ENCODE measurements at places on chromosomes 3 and 15.

- DNase-seq, result no peak
These were observed 45.7 kb downstream of the EXOG start for GRCh38 chr3:38541806-38542205.

- DNase-seq, result no peak
These were observed 172.0 kb downstream of the MTHFS start for GRCh38 chr15:79724804-79725203.

- no peak for DNase-seq
These were observed 100.1 kb upstream of the TPM1 start for GRCh38 chr15:62942428-62942827.

- no peak for DNase-seq
These were observed 48.1 kb upstream of the SEMA6D start for GRCh38 chr15:47669221-47669620.

- DNase-seq, result peak; percentile 51
These were observed 46.8 kb downstream of the MGLL start for GRCh38 chr3:127775398-127776109.

GRCh38 chr15:87828608-87829007, 427.9 kb downstream of the NTRK3 start:
- no peak for DNase-seq

- no peak for DNase-seq
These were observed 71.1 kb downstream of the TBL1XR1 start for GRCh38 chr3:177126015-177126773.

DNA sequence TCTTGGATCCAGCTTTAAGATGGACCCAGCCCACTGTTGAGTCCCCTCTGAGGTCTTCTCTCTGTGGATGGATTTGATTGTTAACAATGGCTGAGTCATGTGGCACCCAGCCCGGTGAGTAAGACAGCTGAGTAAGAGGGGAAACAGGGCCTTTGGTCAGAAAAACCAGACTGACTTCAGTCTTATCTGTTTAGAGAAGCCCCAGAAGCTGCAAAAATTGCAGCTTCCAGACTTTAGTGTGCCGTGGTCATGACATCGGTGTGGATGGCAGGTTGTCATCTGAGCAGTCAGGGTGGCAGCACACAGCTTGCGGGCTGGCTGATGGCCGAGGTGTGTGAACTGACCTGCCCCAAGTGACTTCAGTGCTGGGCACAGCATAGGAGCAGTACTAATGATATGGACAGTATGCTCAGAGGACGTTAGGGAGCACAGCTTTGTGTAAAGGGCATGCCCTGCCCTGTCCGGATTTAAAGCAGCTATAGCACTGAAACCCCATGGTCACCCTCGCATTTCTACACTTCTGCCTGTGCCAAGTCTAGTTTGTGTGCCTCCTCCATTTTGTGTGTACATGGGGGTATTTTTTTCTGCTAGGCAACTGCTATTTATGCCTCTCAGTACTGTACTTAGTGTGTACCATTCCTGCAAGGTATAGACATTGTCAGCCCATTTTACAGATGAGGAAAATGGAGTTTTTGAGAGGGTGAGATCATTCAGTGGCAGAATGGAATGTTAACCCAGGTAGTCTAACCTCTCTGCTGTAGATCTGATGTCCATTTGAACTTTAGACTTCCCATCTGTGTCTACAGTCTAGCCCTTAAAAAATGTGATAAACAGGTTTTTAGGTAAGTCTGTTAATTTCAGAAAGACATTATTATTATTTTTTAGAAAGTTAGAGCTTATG, 44.4 kb downstream of the FLNB start:
- no peak for DNase-seq

GRCh38 chr15:47374222-47374621, 343.1 kb upstream of the SEMA6D start:
- no peak for DNase-seq

DNA sequence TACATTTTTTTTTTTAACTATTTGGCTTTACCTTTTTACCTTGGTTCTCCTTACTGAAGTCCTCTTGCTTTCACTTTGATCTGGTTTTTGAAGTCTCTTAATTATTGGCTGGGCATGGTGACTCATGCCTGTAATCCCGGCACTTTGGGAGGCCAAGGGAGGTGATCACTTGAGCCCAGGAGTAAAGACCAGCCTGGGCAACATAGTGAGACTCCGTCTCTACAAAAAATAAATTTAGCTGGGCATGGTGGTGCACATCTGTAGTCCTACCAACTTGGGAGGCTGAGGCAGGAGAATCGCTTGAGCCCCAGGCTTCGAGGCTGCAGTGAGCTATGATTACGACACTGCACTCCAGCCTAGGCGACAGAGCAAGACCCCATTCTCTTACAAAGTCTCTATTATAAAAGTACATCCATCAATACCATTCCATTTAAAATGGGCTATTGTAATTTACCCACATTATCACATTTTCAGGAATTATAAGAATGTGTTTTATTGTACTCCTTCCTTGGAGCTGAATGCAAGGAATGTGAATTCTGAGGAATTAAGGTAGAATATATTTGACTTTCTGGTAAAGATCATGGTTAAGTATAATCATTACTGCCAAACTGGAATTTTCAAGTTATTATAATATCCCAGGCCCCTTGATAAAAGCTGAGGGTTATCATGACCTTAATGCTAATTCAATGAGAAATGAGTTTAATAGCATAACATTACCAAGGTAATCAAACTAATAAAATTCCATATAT, 49.0 kb downstream of the MSL2 start:
- DNase-seq, result no peak

DNA sequence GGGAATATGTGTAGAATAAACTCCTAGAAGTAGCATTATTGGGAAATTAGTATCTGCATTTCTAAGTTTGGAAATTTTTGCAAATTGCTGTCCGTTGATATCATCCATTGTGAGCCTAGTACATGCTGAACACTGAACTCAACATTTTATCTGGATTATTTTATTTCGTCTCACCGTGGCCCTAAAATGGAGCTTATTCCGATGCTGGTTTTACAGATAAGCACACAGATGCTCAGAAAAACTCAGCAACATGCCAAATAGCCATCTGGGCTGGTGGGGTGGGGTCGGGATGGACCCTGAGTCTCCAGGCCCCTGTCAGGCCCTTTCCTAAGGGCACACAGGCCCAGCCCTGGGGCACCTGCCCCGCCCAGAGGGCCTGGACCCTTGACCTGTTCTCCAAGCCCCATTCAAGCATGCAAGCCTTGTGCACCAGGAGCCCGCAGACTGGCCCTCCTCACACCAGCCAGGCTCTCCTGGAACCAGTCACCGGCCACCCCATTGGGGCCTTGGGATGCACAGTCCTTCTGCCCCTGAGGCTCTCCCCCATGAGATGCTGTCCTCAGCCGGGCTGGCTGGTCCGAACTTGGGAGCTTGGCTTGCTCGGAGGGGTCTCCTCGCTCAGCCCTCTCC, 20.7 kb upstream of the KLF13 start:
- no peak for DNase-seq

DNA sequence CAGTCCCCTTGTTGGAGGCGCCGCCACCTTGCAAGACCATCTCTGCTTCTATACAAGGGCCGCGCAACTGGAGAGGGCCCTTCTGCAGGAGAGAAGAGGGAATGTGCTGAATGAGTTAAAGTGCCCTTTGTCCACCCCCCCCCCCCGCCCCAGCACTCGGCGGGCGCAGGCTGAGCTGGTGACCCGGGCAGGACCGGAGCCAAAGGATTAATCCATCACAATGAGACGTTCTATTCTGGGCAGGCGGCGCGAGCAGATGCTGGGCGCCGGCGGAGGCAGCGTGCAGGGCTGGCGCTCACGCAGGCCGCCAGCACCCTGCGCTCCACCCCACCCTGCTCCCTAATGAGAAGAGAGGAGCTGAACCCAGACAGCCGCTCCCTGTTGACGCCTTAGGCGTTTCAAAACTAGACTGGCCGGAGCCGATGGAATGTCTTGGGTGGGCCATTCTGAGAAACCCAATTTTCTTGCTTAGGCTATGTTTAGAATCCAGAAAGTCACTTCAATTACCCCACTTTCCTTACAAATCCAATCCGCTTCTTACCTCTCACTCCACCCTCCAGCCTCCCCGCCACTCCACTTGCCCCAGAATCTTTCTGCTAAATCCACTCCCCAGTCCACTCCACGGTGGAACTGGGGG, 32.9 kb downstream of the GJD2 start:
- no peak for DNase-seq

- DNase-seq, result no peak
These were observed 25.0 kb downstream of the ACP3 start for GRCh38 chr3:132342183-132342582.

DNA sequence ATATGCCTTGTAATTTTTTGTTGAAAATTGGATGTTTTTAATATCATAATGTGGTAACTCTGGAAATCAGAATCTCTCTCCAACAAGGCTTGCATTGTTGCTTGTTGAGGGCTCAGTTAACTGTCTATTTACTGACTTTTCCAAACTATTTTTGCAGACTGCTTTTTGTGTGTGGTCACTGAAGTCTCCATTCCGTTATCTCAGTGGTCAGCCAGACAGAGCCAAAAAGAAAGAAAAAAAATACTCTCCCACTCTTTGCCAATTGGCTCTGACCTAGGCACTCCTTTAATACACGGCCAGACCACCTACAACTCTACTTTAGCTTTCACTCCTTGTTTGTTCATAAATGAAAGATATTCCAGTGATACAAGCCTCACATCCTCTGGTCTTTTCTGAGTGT, 52.5 kb downstream of the IFT80 start:
- no peak for DNase-seq

DNA sequence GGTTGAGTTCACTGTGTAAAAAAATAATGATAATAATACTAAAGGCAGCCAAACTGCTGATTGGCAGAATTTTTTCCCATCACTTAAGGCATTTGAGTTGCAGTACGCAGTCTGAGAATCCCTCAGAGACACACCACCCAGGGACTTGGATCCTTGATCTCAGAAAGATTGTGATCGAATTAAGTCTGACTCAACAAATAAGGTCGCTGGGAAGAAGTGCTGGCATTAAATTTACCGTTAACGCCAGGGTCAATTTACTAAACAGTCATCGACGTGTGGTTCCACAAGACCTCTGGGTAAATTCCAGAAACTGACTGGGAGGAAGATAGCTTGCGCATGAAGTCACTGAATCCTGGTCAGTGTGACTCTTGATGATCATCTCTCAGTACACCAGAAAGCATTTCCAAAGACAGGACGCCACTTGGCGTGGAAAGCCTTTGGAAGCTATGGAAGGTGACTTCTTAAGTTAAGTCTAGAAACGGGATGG, 48.3 kb upstream of the CGNL1 start:
- no peak for DNase-seq

GRCh38 chr3:82038556-82038955, 277.1 kb upstream of the GBE1 start:
- DNase-seq, result no peak

DNA sequence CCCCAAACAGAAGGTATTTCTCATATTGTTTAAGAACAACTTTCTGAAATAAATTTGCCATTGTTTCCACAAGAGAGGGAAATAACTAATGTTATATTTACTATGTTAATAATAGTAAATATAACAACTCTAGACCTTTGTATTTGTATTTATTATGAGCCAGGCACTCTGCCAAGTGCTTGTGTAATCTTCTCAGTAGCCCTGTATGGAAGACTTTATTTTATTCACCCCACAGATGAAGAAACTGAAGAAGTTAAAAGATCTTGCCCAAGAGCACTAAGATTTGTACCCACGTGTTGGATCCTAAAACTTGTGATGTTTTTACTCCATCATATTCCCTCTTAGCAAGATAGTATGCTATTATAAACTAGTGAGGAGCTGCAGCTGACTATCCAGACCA, 12.0 kb upstream of the GNB4 start:
- DNase-seq, result no peak

DNA sequence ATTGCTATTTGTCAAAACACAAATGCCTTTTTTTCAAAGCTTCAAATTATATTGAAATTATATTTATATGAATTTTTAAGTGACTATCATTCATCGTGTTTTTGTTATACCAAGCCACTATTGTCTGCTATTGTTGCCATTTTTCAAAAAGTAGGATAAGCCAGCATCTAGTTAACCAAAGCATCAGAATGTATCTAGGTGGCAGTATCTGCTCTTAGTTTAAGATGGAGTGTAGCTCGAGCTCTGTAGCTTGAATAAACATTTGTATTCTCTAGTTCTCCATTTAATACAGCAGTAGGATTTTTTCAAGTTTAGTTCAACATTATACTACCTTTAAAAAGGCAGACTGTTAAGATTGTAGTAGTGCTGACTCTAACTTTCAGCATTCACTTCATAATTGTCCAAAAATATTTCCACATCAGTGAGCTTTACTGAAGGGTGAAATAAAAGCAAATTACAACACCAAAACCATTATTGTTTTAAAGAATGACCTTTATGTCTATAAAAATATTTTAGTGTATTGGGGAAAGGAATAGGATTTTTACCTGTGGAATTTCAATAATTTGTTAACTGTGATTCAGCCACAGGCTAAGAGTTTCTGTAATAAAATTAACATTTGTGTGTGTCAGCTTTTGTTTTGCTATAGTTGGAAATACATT, 19.6 kb upstream of the C15orf61 start:
- peak; percentile 22 for DNase-seq

GRCh38 chr3:171979081-171979480, 60.3 kb upstream of the FNDC3B start:
- no peak for DNase-seq

GRCh38 chr3:72485641-72486040, 362.6 kb downstream of the SHQ1 start:
- no peak for DNase-seq

- DNase-seq, result no peak
These were observed 342.2 kb upstream of the TPRG1 start for GRCh38 chr3:188829576-188829975.

- DNase-seq, result no peak
These were observed 4.3 kb upstream of the NPTN start for GRCh38 chr15:73637527-73637926.

GRCh38 chr15:77143616-77144015, 72.7 kb upstream of the TSPAN3 start:
- no peak for DNase-seq

DNA sequence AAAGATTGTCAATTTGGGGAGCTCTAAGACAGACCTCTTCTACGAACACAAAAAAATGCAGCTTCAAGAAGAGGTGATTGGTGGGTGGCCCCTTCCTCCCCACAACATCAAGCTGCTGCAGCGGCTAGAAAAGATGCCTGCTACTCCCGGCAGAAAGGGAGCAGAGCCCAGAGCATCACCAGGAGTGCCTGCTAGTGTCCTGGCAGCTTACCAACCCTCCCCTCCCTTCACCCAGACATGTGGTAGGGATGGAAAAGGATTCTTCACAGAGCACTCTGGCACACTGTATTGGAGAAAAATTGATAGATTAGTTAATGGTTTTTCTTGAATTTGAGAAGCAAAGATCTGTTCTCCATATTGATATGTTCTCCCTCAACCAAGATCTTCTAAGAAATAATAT, 10.8 kb downstream of the IP6K1 start:
- DNase-seq, result no peak

DNA sequence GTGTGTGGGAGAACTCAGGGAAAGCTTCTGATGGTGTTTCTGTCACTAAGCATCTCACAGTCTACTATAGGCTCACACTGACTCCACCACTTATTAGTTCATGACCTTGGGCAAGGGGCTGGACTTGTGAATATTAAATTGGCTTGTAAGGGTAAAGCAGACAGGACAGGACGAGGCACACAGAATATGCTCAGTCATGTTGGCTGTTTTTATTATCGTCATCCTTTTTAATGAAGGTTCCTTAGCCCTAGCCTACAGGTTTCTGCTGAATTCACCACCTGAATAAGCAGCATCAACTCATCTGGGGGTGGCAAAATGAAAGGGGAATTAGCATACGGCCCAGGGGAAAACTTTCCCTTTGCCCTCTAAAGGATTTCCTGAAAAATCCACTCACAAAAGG, 39.6 kb upstream of the LIPC start:
- no peak for DNase-seq

Data from GM10248 (cell line).